ENCODE measurements at places on chromosomes 3 and 15. TPM values are rescaled to one million over a fixed set of nuclear protein-coding genes. Genes with fewer than 3 reads are reported as not detected.

Gene DHFR2
- total RNA-seq, result 4.2 TPM

Gene DNAJB11
- 63.9 TPM for total RNA-seq

Gene C3orf22
- total RNA-seq, result not detected

Gene SLC22A13
- total RNA-seq, result 0.94 TPM

Gene MAP6D1
- 0.90 TPM for total RNA-seq

Gene PP2D1
- not detected for total RNA-seq

Gene HTR3E
- total RNA-seq, result not detected

Gene SEMA7A
- total RNA-seq, result 2.6 TPM

Gene ALCAM
- 29.7 TPM for total RNA-seq

Gene CSPG4
- 13.8 TPM for total RNA-seq

Gene ITGB5
- 339 TPM for total RNA-seq

Gene PARP9
- total RNA-seq, result 12.0 TPM

Gene SPINK8
- not detected for total RNA-seq

Gene SNX22
- total RNA-seq, result 0.23 TPM

Gene MEX3B
- 2.6 TPM for total RNA-seq

Gene SACM1L
- total RNA-seq, result 21.0 TPM

Gene PGBD4
- total RNA-seq, result 1.5 TPM

Gene KNG1
- not detected for total RNA-seq

Gene GHSR
- not detected for total RNA-seq

Gene ZNF774
- 1.7 TPM for total RNA-seq

Gene GOLGA6L7
- not detected for total RNA-seq

Gene CACNA1D
- 0.47 TPM for total RNA-seq

Gene ILDR1
- total RNA-seq, result not detected

Gene ADIPOQ
- total RNA-seq, result not detected

Gene MELTF
- total RNA-seq, result 1.7 TPM

Gene CIDEC
- total RNA-seq, result not detected

Gene CAMK2N2
- total RNA-seq, result 0.12 TPM

Gene OIP5
- total RNA-seq, result not detected

Gene ANKRD34C
- total RNA-seq, result not detected

Gene FOXL2NB
- under 0.01 TPM for total RNA-seq

Gene CHL1
- total RNA-seq, result not detected

Gene CADPS
- total RNA-seq, result 0.82 TPM

Gene TNNC1
- 2.5 TPM for total RNA-seq

Gene GABRA5
- under 0.01 TPM for total RNA-seq

Gene AEN
- total RNA-seq, result 68.2 TPM

Gene FURIN
- 176 TPM for total RNA-seq

Gene COX17
- total RNA-seq, result 12.2 TPM

Gene HGD
- 0.12 TPM for total RNA-seq

Gene RTP1
- under 0.01 TPM for total RNA-seq

Gene ADAMTSL3
- 0.75 TPM for total RNA-seq

Gene SCG5
- 100 TPM for total RNA-seq

Gene WDR93
- total RNA-seq, result not detected

Gene GABRB3
- total RNA-seq, result 0.45 TPM

Gene ADGRG7
- total RNA-seq, result 0.12 TPM

Gene EPHB1
- total RNA-seq, result 0.59 TPM

Gene KBTBD13
- not detected for total RNA-seq

Gene SUMF1
- 45.2 TPM for total RNA-seq

Gene FEZF2
- not detected for total RNA-seq

All from smooth muscle cell of the coronary artery (primary cell).